GM04503 (cell line): ENCODE measurements at places on chromosomes 4 and X.

GRCh38 chr4:72641611-72642010, 72.6 kb upstream of the ADAMTS3 start:
- no peak for DNase-seq

- DNase-seq, result no peak
Measured at GRCh38 chr4:52939739-52940138, 77.6 kb downstream of the RASL11B start.

DNA sequence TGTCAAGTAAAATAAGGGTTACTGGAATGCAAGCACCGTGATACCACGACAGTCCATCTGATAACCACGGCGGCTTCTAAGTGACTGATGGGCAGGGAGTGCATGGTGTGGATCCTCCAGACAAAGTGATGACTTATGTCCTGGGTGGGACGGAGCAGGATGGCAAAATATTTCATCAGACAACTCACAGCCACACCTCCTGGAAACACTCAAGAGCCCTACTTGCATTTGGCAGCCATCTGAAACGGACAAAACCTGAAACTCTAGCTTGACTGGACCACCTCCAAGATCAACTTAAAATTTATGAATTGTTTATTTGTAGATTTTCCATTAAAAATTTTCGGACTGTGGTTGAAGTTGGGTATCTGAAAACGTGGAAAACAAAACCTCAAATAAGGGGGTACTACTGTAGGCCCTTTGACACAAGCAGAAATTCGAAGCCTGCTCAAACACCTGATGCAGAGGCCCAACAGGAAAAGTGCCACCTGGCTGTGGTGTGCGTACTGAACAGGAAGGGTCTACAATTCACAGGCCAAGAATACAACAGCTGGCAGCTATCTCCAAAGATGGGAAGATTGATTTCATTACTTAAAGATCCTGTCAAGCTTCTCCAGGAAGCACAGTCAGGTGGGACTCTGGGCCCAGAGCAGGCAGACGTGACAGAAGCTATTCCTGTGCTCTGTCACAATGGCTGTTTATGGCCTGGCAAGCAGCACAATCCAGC, 26.0 kb downstream of the LRIT3 start:
- DNase-seq, result peak; percentile 3

GRCh38 chrX:139725720-139726119, 17.8 kb upstream of the MCF2 start:
- DNase-seq, result no peak

GRCh38 chr4:129337228-129337620, 241.3 kb downstream of the C4orf33 start:
- DNase-seq, result no peak

GRCh38 chr4:13541720-13542576, 2.4 kb downstream of the NKX3-2 start:
- DNase-seq, result no peak

DNA sequence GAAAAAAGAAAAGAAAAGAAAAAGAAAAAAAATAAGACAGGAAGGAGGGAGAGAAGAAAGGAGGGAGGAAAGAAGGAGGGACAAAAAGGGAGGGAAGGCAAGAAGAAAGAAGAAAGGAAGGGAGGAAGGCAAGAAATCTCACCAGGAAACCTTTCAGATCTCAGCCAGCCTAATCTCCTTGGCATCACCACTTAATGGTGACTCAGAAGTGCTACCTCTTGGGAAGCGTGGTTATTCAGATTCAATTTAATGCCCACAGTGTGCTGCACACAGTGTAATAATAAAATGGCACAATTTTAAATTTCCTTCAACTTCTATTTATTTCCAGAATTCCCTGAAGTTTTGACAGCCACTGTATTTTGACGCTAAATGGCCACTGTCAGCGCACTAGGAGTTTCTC, 50.3 kb downstream of the DKK2 start:
- no peak for DNase-seq

GRCh38 chr4:94714365-94715160, 43.2 kb upstream of the BMPR1B start:
- DNase-seq, result peak; percentile 94

GRCh38 chr4:74014332-74014731, 15.9 kb upstream of the CXCL5 start:
- DNase-seq, result no peak

DNA sequence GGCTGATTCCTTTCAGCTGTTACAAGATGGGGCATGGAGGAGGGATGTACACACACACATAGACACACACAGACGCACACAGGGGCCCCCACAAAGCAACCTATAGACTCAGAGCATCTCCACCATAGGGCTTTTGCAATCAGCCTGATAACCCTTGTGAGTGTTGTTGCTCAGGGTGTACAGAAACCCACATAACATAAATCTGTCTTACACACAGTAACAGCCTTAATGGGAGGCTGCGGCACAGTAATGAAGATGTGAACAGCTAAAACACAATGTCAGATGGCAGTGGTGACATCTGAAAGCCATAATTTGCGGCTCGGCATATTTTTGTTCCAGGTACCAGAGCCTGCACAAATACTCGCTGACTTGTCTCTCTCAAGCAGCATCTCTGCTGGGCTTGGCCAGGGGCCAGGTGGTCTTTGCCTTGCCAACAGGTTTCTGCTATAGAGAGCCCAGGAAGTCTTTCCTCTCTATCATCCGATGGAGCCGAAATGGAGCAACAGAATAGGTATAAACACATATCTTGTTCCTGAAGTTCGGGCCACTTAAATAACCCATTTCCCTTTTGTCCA, 357.2 kb upstream of the GATB start:
- DNase-seq, result no peak

DNA sequence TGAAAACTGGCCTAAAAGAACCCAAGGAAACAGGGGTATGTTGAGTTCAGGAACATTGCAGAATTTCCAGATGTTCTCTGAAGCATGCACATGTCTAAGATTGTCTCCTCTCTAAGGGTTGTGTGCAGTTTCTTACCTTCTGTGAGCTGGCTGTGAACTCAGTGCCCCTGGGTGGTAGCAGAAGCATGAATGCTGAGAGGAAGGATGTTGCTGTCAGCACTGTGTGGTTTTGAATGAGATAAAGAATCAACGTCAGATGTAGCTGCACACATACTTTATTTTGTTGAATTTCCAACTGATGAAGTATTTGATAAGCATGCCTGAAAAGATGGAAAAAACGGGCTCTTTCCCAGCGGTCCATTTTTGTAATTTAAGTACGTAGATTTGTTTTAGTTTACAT, 23.8 kb upstream of the CD38 start:
- no peak for DNase-seq

DNA sequence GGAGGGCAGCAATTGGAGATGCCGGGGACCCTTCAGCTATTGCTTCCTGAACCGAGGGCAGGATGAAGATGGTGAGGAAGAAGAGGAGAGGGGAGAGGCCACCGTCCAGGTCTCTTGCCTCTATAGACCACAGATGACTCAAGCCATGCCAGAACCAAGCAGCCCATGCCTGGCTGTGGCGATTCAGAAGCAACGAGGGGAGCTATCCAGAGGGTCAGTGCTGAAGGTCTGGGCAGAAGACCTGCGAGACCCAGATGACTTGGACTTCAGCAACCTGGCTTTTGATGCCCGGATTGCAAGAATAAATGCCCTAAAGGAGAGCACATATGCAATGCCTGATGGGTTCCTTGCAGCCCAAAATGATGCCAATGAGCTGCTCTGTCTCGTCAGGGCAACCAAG, 70.2 kb upstream of the PRPS2 start:
- no peak for DNase-seq

DNA sequence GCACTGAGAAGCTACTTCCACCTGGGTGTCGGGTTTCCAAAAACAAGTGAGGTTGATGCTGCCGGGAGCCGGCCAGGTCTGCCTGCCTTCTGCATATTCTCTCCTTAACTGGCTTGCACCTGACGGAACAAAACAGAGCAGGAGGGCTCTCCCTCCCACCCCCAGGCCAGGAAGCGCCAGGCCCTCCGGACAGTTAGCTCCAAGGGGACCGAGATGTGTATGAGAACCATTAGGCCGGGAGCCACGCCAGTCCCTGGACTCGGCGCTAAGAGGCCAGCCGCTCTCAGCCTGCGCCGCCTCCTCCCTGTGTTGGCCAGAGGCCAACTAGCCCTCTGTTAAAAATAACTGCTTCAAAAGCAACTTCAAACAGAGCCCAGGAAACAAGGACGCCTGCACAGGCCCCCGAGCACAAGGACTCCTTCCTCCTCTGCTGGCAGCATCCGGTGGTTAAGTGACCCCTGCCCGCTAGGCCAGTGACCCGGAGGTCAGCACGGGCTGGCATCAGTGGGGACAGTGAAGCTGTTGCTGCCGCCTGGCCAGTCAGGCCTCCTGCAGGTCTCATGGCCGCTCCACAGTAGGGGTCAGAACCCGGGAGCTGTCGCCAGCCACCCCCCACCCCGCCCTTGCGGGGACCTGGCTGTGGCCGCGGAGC, 107.9 kb downstream of the ABLIM2 start:
- DNase-seq, result no peak

DNA sequence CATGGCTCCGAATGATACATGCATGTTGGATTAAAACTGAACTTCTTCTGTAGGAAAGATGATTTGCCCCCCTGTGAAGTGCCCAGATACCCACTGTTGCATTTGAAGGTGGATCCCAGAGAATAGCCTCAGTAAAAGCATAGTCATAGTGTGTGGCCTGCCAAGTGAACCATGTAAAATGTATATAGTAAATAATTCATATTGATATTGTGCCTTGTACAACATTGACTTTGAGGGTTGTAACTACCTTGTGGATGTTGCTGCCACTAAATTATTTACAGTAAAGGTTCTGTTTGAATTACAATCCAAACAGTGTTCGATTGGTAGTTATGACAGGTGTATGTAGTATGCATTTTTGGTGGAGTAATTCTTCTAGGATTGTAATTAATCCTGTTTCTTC, 19.2 kb downstream of the TMEM131L start:
- DNase-seq, result no peak

DNA sequence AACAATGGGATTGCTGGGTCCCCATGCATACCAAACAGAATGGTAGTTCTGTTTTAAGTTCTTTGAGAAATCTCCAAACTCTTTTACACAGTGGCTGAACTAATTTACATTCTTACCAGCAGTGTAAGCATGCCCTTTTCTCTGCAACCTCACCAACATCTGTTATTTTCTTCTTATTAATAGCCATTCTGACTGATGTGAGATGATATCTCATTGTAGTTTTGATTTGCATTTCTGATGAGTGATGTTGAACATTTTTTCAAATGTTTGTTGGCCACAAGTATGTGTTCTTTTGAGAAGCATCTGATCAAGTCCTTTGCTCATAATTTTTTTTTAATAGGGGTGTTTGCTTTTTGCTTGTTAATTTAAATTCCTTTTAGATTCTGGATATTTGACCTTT, 41.2 kb upstream of the ZMAT1 start:
- peak; percentile 47 for DNase-seq

DNA sequence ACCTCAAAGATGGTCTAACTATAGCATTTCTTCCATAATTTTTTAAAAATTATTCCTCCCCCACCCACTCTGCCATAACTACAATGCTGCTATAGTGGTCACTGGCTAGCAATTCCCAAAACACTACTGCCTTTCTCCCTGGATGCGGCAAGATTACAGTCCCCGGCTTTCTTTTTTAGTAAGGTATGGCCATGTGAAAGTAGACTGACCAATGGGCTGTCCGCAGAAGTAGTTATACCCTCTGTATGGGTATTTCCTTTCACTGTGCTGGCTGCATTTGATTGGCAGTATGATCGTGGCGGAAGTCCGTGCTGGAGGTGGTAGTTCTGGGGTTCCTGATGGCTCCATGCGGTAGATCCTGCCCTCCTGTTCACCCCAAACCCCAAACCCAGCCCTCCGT, 166.0 kb downstream of the FBXO8 start:
- DNase-seq, result no peak

- DNase-seq, result no peak
Measured at GRCh38 chr4:87322754-87323153, at the start of gene HSD17B13. Gene HSD17B13 (minus strand): TSS chr4:87322882. CDS start chr4:87322841, 41 bp downstream.

GRCh38 chrX:137565318-137565904, 516 bp upstream of the ZIC3 start:
- DNase-seq, result no peak

GRCh38 chrX:118726887-118727685, at the start of gene IL13RA1:
Gene IL13RA1 (plus strand): TSS chrX:118727606. CDS start chrX:118727639, 33 bp downstream.
- DNase-seq, result peak; percentile 21

DNA sequence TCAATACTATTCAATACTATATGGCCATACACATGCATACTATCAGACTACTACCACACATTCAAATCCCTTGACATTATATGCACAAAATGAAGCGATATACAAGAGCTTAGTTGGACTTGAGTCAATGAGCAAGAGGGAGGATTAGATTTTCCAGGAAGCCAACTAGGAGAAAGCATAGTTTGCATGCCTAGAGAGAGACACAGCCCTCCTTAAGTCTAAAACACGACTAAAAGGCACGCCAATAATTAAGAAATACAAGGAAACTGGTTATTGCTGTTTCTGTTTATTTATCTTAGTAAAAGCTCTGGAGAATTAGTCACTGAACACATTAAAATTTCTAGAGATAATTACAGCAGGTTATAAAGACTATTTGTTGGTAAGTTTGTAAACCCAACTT, 21.8 kb downstream of the MBNL3 start:
- no peak for DNase-seq

DNA sequence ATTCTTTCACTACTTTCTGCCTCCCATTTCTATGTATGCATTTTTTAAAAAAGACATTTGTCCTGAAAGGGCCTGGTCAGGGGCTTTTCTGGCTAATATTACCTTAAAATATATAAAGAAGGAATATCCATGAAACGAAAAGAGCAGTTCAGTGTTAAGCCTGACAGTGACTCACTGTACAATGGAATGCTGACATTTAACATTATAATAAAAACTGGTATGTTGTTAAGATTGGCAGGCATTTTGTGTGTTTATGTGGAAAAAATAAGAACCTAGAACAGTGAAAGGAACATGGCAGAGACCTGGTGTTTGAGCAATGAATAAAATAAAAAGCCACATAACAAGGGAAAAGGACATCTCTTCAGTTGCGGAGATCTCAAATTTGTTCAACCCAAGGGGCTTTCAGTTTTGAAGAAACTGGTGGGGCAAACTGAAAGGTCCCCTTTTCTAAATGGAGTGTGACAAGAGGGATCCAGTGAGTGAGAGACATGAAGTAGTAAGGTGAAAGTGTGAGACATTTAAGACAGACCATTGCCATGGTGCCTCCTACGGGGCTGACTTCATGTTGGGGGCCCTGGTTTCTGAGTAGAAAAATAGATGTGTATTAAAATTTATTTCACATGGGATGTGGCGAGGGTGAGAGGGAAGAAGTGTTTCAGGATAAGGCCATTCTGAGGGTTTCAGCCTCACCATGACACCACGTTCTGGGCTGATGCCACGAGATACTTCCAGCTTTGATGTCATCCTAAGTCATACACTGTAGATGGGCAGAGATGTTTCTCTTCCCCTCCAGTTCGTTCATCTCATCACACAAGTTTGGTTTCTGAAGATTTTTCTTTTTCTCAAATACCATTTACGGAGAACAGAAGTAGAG, 324.9 kb downstream of the PPP3CA start:
- DNase-seq, result peak; percentile 6

GRCh38 chrX:49247916-49248811, 12.9 kb downstream of the CCDC22 start:
- DNase-seq, result no peak

- DNase-seq, result no peak
Measured at GRCh38 chr4:78766650-78767049, 9.5 kb upstream of the BMP2K start.

GRCh38 chrX:45524296-45524695, 323.6 kb upstream of the DIPK2B start:
- DNase-seq, result no peak
